ENCODE measurements at places on chromosomes 3 and 15. TPM values are rescaled to one million over a fixed set of nuclear protein-coding genes. Genes with fewer than 3 reads are reported as not detected.

- DNase-seq: no peak
Measured at GRCh38 chr3:46270474-46270873, 28.2 kb downstream of the CCR3 start.

- no peak for DNase-seq
Measured at GRCh38 chr15:65450556-65450955, 27.8 kb upstream of the IGDCC4 start.

GRCh38 chr15:100426937-100427336 lies 85.2 kb upstream of the ADAMTS17 start:
- no peak for DNase-seq

GRCh38 chr3:196273655-196274054 lies 13.9 kb downstream of the PCYT1A start:
- no peak for DNase-seq

The GPR87 gene
- total RNA-seq: not detected

- DNase-seq: no peak
Measured at GRCh38 chr3:142808103-142808917, 80.6 kb downstream of the PCOLCE2 start.

- no peak for DNase-seq
Measured at GRCh38 chr3:151837057-151837456, 23.1 kb downstream of the AADAC start.

GRCh38 chr15:61116825-61117224 lies 112.3 kb downstream of the RORA start:
- DNase-seq: no peak

DNA sequence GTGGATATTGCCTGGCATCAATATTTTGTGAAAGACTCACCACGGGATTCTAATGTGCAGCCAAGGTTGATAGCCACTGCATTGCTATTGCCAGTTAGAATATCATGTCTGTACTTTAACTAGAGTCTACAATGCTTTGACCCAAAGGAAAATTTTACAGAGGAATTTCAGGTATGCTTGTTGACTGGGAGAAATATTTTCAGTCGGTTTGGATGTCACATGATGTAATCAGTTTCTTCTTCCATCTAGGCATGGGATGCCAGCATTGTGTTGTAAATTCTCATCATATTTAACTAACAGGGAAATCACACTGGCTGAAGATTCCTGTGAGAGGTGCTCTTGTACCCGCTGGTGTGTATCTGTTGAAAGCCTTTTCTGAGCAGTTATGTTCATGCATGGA lies 508.9 kb upstream of the ADAMTS9 start:
- no peak for DNase-seq

DNA sequence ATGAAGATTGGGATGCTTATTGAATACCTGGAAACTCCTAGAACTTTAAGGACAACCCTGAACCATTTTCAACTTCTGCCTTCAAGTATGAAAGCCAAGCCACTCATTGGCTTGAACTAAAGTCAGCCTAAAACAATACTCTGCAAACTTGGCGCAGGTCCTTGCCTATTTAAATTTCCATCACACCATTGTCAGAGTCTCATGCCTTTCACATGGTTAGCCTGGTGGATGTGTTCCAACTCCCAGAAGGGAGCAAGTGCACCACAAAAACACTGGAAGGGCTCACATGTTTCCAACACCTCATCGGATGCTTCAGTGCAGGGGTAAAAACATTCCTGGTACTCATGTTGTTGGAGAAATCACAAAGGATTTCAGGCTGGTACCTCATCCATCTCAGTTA lies 511.6 kb upstream of the MDFIC2 start:
- no peak for DNase-seq

DNA sequence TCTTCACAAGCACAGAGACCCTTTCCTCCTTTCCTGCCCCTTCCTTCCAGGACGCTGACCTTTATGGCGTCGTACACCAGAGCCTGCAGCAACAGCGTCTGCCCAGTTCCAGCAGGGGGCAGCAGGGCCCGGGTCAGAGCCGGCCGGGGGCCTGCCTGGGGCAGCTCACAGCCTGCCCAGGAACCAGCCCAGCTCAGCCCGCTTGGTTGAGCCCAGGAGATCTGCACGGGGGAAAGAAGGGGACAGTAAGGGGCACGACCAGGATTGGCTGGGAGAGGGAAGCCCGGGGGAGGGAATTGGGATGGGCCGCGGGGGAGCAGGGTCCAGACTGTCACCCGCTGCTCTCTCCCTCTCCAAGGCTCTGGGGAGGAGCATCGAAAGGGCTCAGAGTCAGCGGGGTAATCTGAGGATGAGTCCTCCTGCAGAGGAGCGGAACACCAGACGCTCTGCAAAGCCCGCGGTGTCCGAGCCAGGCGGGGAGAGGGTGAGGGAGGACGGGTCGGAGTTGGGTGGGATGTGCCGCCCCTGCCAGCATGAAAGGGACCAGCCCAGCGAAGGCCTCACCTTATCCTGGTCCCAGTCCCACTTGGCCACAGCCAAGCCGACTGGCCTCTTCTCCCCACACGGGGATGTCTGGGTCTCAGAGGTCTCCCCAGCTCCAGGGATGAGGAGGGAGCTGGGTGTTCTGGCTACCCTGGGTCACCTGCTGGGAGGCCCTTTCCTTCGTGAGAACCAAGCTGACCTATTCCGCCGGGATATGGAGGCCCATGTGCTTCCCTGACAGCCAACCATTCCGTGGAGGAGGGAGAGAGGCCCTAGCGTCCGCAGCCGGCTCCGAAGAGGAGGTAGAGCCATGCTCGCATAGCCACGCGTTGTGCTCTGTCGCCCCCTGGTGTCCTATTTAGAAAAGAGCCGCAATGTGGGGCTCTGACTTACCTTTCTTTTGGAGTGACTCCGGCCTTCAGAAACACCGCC lies 7.4 kb upstream of the IGDCC3 start:
- peak; percentile 78 for DNase-seq

DNA sequence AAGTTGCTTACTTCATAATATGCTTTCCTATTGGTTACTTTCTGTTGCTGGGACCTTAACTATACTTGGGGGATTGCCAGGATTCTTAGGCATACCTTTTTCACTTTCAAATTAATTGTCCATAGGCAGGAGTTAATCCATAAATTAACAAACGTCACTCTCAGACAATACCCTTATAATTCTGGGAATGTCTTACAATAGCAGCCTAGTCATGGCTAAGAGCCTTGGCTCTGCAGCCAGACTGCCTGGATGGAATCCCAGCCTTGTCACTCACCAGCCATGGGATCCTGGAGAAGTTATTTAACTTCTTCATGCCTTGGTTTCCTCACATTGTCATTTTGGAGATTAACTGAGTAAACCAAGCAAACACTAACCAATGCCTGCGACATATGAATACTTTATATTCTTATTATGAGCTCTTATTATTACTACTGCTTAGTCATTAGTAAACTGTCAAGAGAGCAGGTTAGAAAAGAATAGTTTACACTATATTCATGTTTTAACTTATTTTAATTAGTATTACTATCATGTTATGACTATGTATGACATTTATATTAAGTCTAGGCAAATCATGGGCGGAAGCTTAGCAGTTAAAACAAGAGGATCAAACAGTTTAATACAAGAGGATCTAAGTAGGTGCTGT lies 29.0 kb downstream of the GYG1 start:
- DNase-seq: no peak

DNA sequence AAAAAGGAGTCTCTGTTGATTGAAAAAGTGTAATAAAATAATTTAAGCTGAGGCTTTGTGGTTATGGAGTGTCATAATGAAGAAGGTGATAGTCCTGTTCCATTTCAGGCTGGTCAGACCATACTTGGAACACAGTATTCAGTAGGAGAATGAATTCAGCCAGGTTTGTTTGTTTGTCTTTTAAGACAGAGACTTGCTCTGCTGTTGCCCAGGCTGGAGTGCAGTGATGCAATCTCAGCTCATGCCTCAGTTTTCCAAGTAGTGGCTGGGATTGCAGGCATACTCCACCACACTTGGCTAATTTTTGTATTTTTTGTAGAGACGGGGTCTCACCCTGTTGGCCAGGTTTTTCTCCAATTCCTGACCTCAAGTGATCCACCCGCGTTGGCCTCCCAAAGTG lies 33.5 kb downstream of the IQGAP1 start:
- DNase-seq: no peak

DNA sequence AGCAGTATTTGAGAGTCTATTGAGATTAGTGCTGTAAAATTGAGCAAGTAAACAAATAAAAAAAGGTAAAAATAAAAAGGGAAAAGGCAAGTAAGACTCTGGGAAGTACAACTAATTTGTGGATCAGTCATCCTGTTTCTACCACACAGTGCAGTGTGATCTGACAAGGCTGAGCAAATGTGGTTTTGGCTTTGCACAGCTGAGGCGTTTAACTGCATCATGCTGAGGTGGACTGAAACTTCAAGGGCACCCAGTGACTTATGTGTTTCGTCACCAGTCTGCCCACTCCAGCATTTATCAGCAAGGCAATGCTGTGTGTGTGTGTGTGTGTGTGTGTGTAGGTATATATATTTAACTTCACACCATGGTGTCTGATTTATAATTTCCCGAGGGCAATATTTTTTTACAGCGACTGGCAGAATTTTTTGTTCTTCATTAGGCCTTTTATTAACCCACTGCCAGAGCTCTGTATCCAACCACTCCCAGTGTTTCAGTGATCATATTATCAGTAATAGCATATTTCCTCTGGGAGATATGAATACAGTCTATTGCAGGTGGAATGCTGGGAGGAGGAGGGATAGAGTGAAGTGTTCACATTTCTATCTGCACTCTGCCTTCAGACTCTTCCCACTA lies 131.5 kb upstream of the SATB1 start:
- peak; percentile 29 for DNase-seq

GRCh38 chr3:135023996-135024658 lies 229.1 kb downstream of the EPHB1 start:
- DNase-seq: no peak

DNA sequence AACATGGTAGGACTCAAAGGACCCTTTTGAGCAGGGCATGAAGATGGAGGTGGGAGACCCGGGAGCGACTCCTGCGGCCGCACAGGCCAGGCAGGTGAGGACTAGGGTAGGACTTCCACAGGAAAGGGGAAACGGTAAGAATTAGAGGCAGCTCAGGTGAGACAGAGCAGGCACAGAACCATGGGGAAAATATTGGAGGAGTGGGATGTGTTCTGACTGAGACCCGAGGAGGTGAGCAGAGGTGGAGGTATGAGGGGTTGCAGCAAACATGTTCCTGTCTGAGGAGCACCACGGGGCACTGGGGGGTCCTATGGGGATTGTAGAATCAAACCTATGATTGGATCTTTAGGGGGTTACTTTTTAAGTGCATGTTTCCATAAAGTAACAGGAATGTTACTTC lies 1.4 kb upstream of the ISG20 start:
- DNase-seq: no peak

DNA sequence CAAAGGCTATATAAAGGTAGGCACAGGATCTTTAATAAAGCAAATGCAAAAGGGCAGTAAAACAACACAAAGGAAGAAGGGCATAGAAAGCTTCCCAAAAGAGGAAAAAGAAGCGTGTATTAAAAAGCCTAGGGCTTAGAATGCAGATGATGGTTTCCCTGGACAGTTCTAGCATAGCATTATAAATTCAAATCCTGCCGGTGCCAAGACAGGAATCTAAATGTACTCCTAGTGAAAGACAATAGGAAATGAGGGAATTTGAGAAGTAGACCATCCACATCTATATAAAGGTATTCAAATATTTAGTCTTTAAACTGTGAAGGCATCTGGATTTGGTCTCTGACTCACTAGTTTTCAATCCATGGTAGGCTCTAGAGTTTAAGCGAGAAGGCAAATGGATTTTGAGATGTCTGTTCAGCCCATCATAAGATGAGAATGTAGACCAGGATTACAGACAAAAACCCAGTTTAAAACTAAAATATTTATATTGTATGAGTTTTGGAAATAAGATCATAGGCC lies 431.8 kb downstream of the TBL1XR1 start:
- DNase-seq: no peak

The TMEM212 gene
- not detected for total RNA-seq

GRCh38 chr3:197490098-197491058 lies 65.4 kb downstream of the BDH1 start:
- no peak for DNase-seq

DNA sequence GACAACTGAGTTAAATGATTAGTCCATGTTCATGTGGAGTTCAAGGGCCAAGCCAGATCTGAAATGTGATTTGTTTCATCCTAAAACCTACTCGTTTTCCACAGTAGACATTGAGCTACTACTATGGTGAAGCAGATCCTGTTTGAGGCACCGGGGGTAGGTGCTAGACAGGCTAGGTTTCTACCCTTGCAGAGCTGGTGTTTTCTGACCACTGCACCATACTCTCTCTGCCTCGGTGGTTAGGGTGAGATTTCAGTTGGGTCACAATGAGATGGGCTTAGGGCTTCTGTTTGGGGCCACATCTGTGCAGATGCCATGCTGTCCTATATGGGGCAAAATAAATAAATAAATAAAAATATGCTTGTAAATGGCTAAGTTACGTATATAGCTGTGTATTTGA lies 99.3 kb downstream of the OXNAD1 start:
- no peak for DNase-seq

The TIMP4 gene
- not detected for total RNA-seq

DNA sequence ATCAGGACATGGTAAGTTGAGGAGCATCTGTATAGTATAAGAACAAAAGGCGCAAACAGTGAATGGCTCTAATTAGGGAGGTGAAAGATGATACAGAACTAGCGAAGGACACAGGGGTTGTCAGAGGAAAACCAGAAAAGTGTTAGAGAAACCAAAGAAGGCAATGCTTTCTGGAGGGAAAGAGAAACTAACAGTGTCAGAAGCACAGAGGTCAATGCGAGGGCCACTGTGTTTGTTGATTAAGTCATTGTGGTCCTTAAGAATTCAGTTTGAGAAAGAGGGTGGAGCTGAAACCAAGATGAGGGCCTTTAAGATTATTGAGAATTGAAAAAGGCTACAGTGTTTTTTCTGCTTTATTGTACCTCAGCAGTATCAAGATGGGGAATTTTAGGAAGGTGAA lies 28.8 kb downstream of the ATG7 start:
- no peak for DNase-seq

DNA sequence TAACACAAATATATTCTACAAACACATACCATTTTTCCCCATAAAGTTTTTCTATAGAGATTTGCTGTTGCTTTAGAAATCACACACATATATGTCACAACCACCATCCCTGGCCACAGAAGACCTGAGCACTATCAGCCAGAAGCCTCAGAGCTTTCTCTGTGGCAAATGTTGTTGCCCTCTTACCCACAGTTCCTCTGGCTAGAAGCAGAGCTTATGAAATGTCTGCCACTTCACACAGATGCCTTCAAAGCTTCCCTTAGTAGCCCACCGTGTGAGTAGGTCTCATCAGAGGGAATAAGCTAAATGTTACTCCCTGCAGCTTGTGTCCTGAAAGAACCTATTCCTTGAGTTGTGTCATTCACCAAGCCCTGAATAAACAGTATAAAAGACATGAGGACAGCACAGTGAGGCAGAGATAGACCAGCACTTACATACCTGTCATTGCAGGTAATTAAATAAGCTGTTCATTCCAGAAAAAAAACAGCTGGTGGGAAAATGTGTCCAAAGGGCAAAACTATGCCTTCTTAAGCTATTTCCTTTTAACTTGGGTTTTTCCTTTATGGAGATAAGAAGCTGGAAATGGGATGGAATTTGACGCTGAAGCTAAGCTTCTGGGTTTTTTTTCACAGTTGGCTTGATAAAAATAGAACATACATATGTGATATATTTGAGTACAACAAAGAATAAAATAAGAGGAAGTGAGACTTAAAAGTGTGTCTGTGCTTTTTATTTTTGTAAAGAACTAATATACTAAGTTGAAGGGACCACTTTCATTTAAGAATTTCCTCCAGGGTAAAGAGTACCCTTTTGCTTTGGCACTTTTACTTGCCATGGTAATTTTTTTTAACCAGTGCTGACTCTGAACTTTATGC lies 391.4 kb downstream of the KCNH8 start:
- no peak for DNase-seq

GRCh38 chr15:68412218-68412617 lies 19.7 kb downstream of the ITGA11 start:
- no peak for DNase-seq

The TRAIP gene
- total RNA-seq: 4.6 TPM

- no peak for DNase-seq
Measured at GRCh38 chr3:165897137-165897536, 59.9 kb upstream of the BCHE start.
